Naive thymus-derived CD8-positive, alpha-beta T cell (primary cell): ENCODE measurements at places on chromosomes 12 and 14. TPM values are rescaled to one million over a fixed set of nuclear protein-coding genes. Genes with fewer than 3 reads are reported as not detected.

GRCh38 chr12:125683748-125684381 lies 618.6 kb downstream of the AACS start:
- no peaks in the 10 kb centered on the region for H3K36me3 ChIP-seq
- no peak overlapping the region for H3K4me3 ChIP-seq
- no peaks in the 10 kb centered on the region for H3K4me1 ChIP-seq
- peaks cover 3% of the 10 kb centered on the region for H3K27me3 ChIP-seq
- DNase-seq: no peak
- no peak overlapping the region for H3K27ac ChIP-seq

The GARIN6 gene
- not detected for total RNA-seq

- H3K27me3 ChIP-seq: peaks cover 15% of the 10 kb centered on the region
- no peaks in the 10 kb centered on the region for H3K36me3 ChIP-seq
- DNase-seq: no peak
- H3K4me1 ChIP-seq: peaks cover 3% of the 10 kb centered on the region
Observed at GRCh38 chr12:7609495-7609894, 56.2 kb downstream of the APOBEC1 start.

GRCh38 chr12:55633151-55633550 lies 3.5 kb upstream of the OR10P1 start:
- no peaks in the 10 kb centered on the region for H3K36me3 ChIP-seq
- peaks cover 11% of the 10 kb centered on the region for H3K27me3 ChIP-seq
- no peak for DNase-seq
- H3K27ac ChIP-seq: no peak overlapping the region

The NKX2-1 gene
- not detected for total RNA-seq

DNA sequence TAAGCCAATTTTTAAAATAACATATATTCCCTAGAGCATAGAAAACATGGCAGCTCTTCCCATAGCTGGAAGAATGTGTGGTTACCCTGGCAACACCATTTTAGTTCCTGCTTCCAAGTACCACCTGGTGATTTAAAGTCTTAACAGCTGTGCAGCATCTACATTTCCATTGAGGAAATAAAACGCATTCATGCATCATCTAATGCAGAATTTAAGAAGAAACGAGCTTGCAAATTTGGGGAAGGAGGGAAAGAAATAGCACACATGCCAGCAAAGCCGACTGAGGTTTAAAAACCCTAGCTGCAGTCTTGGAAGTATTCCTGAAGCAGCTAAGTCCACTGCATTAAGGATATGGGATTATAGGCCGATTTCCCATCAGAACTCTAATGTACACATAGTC lies 22.8 kb upstream of the SLC38A2 start:
- H3K27me3 ChIP-seq: no peaks in the 10 kb centered on the region
- no peak for DNase-seq
- peaks cover 4% of the 10 kb centered on the region for H3K36me3 ChIP-seq
- no peak overlapping the region for H3K4me3 ChIP-seq
- peaks cover 27% of the 10 kb centered on the region for H3K4me1 ChIP-seq

The GPD1 gene
- total RNA-seq: 1.1 TPM

GRCh38 chr12:59087077-59087673 lies 166.9 kb upstream of the LRIG3 start:
- DNase-seq: no peak
- H3K27ac ChIP-seq: no peak overlapping the region
- H3K36me3 ChIP-seq: no peaks in the 10 kb centered on the region

GRCh38 chr12:69984241-69984640 lies 159.2 kb downstream of the MYRFL start:
- H3K4me3 ChIP-seq: no peak overlapping the region
- H3K27me3 ChIP-seq: no peaks in the 10 kb centered on the region
- no peak overlapping the region for H3K27ac ChIP-seq
- H3K36me3 ChIP-seq: no peaks in the 10 kb centered on the region

DNA sequence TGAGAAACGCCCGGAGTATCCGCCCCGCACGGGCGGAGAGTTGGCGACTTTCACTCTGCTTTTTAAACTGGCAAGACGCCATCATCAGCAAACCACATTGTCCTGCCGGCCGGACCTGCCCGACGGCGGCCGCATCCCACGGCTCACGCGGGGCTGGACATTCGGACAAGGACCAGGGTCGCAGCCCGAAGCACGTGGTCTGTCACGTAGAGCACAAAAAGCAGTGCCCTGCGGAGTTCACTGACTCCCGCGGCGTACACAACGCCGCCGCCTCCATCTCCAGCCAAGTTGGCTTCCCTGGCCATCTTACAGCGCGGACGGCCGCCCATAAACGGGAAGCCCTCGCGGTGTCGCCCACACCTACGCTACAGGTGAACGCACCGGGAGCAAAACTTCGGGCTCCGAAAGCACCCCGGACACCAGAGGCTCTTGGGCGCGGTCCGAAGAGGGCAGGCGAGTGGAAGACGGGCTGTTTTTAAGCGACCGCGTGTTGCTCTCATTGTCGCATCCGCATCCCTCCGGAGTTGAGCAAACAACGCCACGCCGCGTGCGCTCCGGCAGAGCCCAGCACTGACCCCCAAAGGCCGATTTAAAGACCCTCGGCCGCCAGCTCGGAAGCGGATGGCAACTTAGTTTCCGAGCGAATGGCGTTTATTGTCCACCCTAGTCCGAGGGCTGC lies 966 bp downstream of the SINHCAF start:
- H3K4me3 ChIP-seq: peak overlapping the region; percentile 94
- H3K4me1 ChIP-seq: peaks cover 21% of the 10 kb centered on the region
- peak; percentile 69 for DNase-seq
- H3K27ac ChIP-seq: peak overlapping the region; percentile 96

DNA sequence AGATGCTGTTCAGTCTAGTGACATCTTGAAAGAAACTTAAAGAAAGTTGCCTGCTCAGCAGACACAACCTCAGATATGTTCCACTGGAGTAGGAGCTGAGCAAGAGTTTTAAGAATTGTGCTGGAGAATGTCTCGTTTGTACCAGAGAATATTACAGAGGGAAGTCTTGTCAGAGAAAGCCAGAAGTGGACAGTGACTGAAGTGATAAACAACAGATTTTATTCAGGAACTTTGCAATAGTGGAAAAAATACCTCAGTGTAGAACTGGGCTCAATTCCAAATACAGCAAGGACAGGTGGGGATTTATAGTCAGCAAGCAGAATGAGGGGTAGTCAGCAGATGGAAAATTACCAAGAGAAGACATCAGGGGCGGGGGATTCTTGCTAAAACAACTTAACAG lies 18.6 kb downstream of the ZDHHC17 start:
- no peaks in the 10 kb centered on the region for H3K27me3 ChIP-seq
- no peak overlapping the region for H3K27ac ChIP-seq
- H3K4me1 ChIP-seq: peaks cover 76% of the 10 kb centered on the region
- DNase-seq: no peak
- peak overlapping the region; percentile 26 for H3K4me3 ChIP-seq

DNA sequence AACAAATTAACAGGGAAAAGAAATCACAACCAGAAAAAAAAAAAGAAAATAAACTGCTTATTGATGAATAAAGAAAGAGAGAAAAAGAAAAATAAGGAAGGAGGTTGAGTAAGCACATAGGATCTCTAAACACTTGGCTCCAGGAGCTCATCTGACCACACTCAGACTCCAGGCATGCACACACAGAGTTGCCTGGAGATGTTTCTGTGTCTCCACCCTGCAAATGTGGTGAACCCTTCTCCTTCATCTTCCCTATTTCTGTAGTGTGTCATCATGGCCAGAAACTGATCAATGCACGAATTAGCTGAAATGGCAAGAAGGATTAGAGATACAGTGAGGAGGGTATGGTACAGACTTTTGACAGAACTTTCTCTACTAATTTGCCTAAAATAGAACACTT lies 20.2 kb downstream of the OR4N2 start:
- H3K4me3 ChIP-seq: no peak overlapping the region
- H3K4me1 ChIP-seq: no peaks in the 10 kb centered on the region
- no peaks in the 10 kb centered on the region for H3K36me3 ChIP-seq
- DNase-seq: no peak

The ELK3 gene
- total RNA-seq: 44.0 TPM

- H3K27ac ChIP-seq: no peak overlapping the region
- peaks cover 4% of the 10 kb centered on the region for H3K36me3 ChIP-seq
- peaks cover 26% of the 10 kb centered on the region for H3K27me3 ChIP-seq
Observed at GRCh38 chr12:15495746-15496145, 173.4 kb downstream of the PTPRO start.

DNA sequence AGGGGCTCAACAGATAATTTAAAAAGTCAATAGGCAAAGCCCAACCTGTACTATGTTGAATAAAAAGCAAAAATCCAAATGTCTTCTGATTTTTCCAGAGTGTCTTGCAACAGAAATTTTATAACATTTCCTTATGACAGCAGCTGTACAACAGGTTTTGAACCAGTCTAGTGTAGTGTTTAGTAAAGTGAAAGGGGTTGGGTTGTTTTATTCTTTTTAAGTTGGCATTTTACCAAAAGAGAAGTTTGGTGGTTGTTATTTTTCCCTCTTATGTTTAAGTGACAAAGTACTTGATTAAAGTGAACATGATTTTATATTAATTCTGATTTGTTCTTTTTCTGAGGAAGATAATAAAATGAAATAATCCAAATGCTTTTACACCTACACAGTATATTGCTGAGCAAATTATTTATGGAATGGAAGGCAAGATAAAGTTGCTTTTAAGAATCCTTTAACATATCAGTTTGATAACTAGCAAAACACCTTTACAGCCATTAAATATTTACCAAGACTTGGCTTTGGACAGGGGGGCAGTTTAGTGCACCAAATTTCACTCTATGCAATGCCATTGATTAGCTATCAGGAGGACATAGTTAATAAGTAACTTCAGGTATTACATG lies 128.9 kb downstream of the FOXA1 start:
- no peak overlapping the region for H3K27ac ChIP-seq
- no peak overlapping the region for H3K4me3 ChIP-seq
- no peaks in the 10 kb centered on the region for H3K4me1 ChIP-seq
- DNase-seq: no peak
- H3K27me3 ChIP-seq: peaks cover 1% of the 10 kb centered on the region

The SLC5A8 gene
- total RNA-seq: not detected

- no peak overlapping the region for H3K4me3 ChIP-seq
- H3K27me3 ChIP-seq: no peaks in the 10 kb centered on the region
- no peaks in the 10 kb centered on the region for H3K4me1 ChIP-seq
- no peak overlapping the region for H3K27ac ChIP-seq
- no peak for DNase-seq
Observed at GRCh38 chr12:84435682-84436081, 476.9 kb downstream of the SLC6A15 start.

DNA sequence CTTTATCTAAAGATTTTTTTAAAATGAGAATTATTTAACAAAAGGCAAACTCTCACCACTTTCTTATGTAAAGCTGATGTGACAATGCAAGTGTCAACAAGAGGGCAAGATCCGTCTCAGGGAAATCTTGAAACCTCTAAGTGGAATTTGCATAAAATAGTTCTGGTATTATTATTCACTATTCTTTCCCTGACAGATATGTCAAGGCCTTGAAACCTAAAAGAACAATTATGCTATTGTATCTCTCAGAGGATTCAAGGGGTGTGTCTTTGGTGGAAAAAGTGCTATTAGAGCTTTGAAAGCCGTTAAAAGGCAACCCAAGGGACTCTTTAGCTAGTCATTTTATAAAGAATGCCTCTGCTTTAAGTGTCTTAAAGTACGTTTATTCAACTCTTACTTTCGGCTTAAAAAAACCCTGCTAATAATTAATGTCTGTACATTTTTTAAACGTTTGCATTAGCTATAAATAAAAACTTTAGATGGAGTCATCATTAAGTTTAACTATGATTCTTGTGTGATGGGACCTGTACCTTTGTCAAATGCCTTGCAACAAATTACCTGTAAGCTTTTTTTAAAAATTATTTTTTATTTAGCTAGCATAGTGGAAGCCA lies 585.5 kb downstream of the VRK1 start:
- H3K4me3 ChIP-seq: no peak overlapping the region
- H3K27ac ChIP-seq: no peak overlapping the region
- no peaks in the 10 kb centered on the region for H3K36me3 ChIP-seq
- DNase-seq: no peak
- H3K27me3 ChIP-seq: no peaks in the 10 kb centered on the region
- peaks cover 29% of the 10 kb centered on the region for H3K4me1 ChIP-seq

The TMEM233 gene
- total RNA-seq: not detected

The TTC9 gene
- total RNA-seq: 26.5 TPM

DNA sequence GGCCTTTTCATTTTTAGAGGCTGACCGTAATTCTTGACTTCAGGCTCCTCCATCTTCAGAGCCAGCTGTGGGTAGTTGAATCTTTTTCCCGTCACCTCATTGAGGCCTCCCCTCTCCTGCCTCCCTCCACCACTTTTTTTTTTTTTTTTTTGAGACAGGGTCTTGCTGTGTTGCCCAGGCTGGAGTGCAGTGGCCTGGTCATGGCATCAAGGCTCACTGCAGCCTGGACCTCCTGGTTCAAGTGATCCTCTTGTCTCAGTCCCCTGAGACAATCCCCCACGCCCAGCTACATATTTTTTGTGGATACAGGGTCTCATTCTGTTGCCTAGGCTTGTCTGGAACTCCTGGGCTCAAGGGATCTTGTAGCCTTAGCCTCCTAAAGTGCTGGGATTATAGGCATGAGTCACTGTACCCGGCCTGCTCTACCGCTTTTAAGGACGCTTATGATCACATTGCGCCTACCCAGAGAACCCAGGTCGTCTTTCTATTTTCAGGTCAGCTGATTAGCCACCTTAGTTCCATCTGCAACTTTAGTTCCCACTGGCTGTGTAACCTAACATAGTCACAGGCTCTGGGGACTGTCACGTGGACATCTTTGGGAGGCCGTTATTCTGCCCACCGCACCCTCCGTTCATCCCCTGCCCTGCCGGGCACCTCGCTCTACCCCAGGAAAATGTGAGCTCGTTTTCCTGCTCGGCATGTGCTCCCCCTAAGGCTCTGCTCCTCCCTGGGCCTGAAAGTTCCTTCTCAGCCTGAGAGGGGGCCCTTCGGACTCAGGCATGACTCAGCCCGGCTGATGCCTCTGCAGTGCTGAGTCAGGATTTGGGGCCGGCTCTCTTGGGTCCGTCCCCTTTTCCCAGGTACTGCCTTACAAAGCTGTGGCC lies 13.4 kb downstream of the TNFAIP2 start:
- H3K27ac ChIP-seq: no peak overlapping the region
- no peaks in the 10 kb centered on the region for H3K36me3 ChIP-seq
- H3K27me3 ChIP-seq: peaks cover 17% of the 10 kb centered on the region
- H3K4me3 ChIP-seq: no peak overlapping the region
- H3K4me1 ChIP-seq: peaks cover 10% of the 10 kb centered on the region

DNA sequence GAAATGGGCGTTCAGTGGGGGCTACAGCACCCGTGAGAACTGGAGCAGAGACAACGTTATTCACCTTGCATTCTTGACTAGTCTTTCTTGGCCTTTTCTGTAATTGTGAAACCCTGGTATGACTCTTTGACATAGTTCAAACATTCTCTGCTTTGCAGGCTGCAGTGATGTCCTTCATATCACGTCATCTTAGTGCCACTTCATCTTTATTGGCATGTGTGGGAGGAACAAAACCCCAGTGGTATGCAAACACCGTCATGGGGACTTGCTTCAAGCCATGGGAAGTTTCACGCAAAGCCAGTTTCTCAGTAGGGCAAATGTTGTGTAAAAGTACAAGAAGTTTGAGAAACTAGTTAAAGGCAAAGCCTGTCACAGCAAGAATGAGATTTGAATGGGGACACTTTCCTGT lies 20.2 kb upstream of the DUSP16 start:
- no peak overlapping the region for H3K27ac ChIP-seq
- DNase-seq: no peak
- no peak overlapping the region for H3K4me3 ChIP-seq
- no peaks in the 10 kb centered on the region for H3K4me1 ChIP-seq

- no peak overlapping the region for H3K4me3 ChIP-seq
- H3K27ac ChIP-seq: no peak overlapping the region
- DNase-seq: no peak
Observed at GRCh38 chr12:24425601-24425970, 476.1 kb upstream of the SOX5 start.

GRCh38 chr12:76644950-76645349 lies 85.4 kb upstream of the OSBPL8 start:
- H3K27me3 ChIP-seq: no peaks in the 10 kb centered on the region
- no peak for DNase-seq
- H3K36me3 ChIP-seq: no peaks in the 10 kb centered on the region

The ACSS3 gene
- not detected for total RNA-seq
